Stomach (tissue), 19 donors: ENCODE measurements at places on chromosomes 12 and 14. TPM values are rescaled to one million over a fixed set of nuclear protein-coding genes. Genes with fewer than 3 reads are reported as not detected.

OR4K2 gene
- total RNA-seq, result under 0.01 TPM

MAPK1IP1L gene
- 16.9 TPM for total RNA-seq

GDF3 gene
- not detected for total RNA-seq

ADGRD1 gene
- 14.8 TPM for total RNA-seq

PNP gene
- total RNA-seq, result 46.0 TPM

P2RX2 gene
- not detected for total RNA-seq

CCDC91 gene
- 69.6 TPM for total RNA-seq

ATF7 gene
- total RNA-seq, result 93.4 TPM

KCNC2 gene
- not detected for total RNA-seq

HOXC10 gene
- total RNA-seq, result not detected
